Esophagus mucosa (tissue), 1 donor: ENCODE measurements at places on chromosomes 7 and 10. TPM values are rescaled to one million over a fixed set of nuclear protein-coding genes. Genes with fewer than 3 reads are reported as not detected.

GFRA1 gene
- 0.56 TPM for total RNA-seq

PRKG1 gene
- total RNA-seq: 0.80 TPM

OIT3 gene
- not detected for total RNA-seq

SLC18A3 gene
- not detected for total RNA-seq

SPDYE11 gene
- total RNA-seq: not detected

PGAM2 gene
- total RNA-seq: 2.6 TPM

PTPRE gene
- 23.1 TPM for total RNA-seq

TMEM236 gene
- total RNA-seq: 0.16 TPM

PLEKHS1 gene
- 1.0 TPM for total RNA-seq

GCK gene
- total RNA-seq: not detected

LDB3 gene
- total RNA-seq: 0.56 TPM

ADAM12 gene
- 0.64 TPM for total RNA-seq

RHOBTB1 gene
- 0.76 TPM for total RNA-seq

TMEM229A gene
- total RNA-seq: not detected

SPDYE8 gene
- not detected for total RNA-seq

C10orf62 gene
- 0.16 TPM for total RNA-seq

ANKRD2 gene
- 0.56 TPM for total RNA-seq

ACSM6 gene
- total RNA-seq: not detected

AKR1C3 gene
- 29.5 TPM for total RNA-seq

ZNF777 gene
- 7.2 TPM for total RNA-seq

SFTPD gene
- total RNA-seq: 2.0 TPM

CAMK2B gene
- 1.1 TPM for total RNA-seq

MKX gene
- total RNA-seq: 1.4 TPM

HOXA1 gene
- total RNA-seq: 3.2 TPM

CALML5 gene
- total RNA-seq: 16.6 TPM

A1CF gene
- total RNA-seq: not detected

AKR1C8 gene
- not detected for total RNA-seq

PLXNA4 gene
- 1.1 TPM for total RNA-seq

TEX36 gene
- not detected for total RNA-seq

PARD3 gene
- 64.5 TPM for total RNA-seq

VOPP1 gene
- total RNA-seq: 11.1 TPM

GRID1 gene
- total RNA-seq: 0.68 TPM

FAM180A gene
- 0.68 TPM for total RNA-seq

KIAA1549 gene
- total RNA-seq: 0.20 TPM

RPEL1 gene
- not detected for total RNA-seq

EPHA1 gene
- 79.0 TPM for total RNA-seq

ZCCHC24 gene
- total RNA-seq: 3.3 TPM

PAX4 gene
- total RNA-seq: not detected

CLDN4 gene
- 149 TPM for total RNA-seq

SKIDA1 gene
- 0.44 TPM for total RNA-seq

CFAP69 gene
- 1.1 TPM for total RNA-seq

WNT2 gene
- not detected for total RNA-seq

CYP3A4 gene
- 0.24 TPM for total RNA-seq

LRMDA gene
- total RNA-seq: 1.8 TPM

CHST15 gene
- 6.1 TPM for total RNA-seq

MYL10 gene
- total RNA-seq: not detected

DMTF1 gene
- 26.3 TPM for total RNA-seq

NUTM2A gene
- total RNA-seq: 0.40 TPM

INHBA gene
- 0.84 TPM for total RNA-seq

CARD11 gene
- 0.80 TPM for total RNA-seq

NAMPT gene
- total RNA-seq: 418 TPM

C7orf57 gene
- total RNA-seq: 1.00 TPM

STRIP2 gene
- total RNA-seq: 3.4 TPM
